Regular cardiac myocyte (primary cell): ENCODE measurements at places on chromosomes 7 and 10. TPM values are rescaled to one million over a fixed set of nuclear protein-coding genes. Genes with fewer than 3 reads are reported as not detected.

Gene NFKB2
- 16.5 and 17.5 TPM in 2 replicates for total RNA-seq

Gene SRGN
- total RNA-seq: 1,466 and 2,025 TPM in 2 replicates

Gene VAX1
- total RNA-seq: not detected in 2 replicates

Gene NUDCD3
- total RNA-seq: 74.1 and 77.6 TPM in 2 replicates

Gene DGKB
- 0.56 and 0.58 TPM in 2 replicates for total RNA-seq

Gene OR13A1
- total RNA-seq: not detected in 2 replicates

Gene ADO
- total RNA-seq: 19.4 and 25.9 TPM in 2 replicates

Gene SPAM1
- not detected in 2 replicates for total RNA-seq

Gene TNS3
- total RNA-seq: 19.0 and 74.7 TPM in 2 replicates

Gene VWDE
- 0.19 TPM in 1 of 2 replicates, not detected in the other for total RNA-seq

Gene LRGUK
- total RNA-seq: 0.28 and 0.38 TPM in 2 replicates

Gene ZNF746
- 13.2 and 19.7 TPM in 2 replicates for total RNA-seq

Gene SMKR1
- not detected in 2 replicates for total RNA-seq

Gene OR2A1
- total RNA-seq: under 0.01 TPM in 1 of 2 replicates, not detected in the other

Gene CPA5
- not detected in 2 replicates for total RNA-seq

Gene MSS51
- 1.2 and 2.3 TPM in 2 replicates for total RNA-seq

Gene PANK1
- 6.7 and 10.1 TPM in 2 replicates for total RNA-seq

Gene SLC26A4
- 1.7 and 10.2 TPM in 2 replicates for total RNA-seq

Gene PIK3AP1
- total RNA-seq: 0.85 TPM in 1 of 2 replicates, not detected in the other

Gene NPSR1
- total RNA-seq: not detected in 2 replicates

Gene GET4
- 18.3 and 26.1 TPM in 2 replicates for total RNA-seq

Gene PKD2L1
- not detected in 2 replicates for total RNA-seq

Gene MBL2
- not detected in 2 replicates for total RNA-seq

Gene ITIH5
- 0.19 and 1.4 TPM in 2 replicates for total RNA-seq

Gene EGR2
- total RNA-seq: 0.58 and 5.9 TPM in 2 replicates

Gene LRIT1
- not detected in 2 replicates for total RNA-seq

Gene PTF1A
- total RNA-seq: not detected in 2 replicates

Gene EPO
- not detected in 2 replicates for total RNA-seq

Gene ETV1
- 14.1 and 16.7 TPM in 2 replicates for total RNA-seq

Gene SFMBT2
- 0.19 and 0.28 TPM in 2 replicates for total RNA-seq

Gene PLOD3
- total RNA-seq: 58.9 and 84.0 TPM in 2 replicates

Gene AZGP1
- not detected in 2 replicates for total RNA-seq

Gene CCDC146
- 0.77 and 2.5 TPM in 2 replicates for total RNA-seq

Gene CALHM3
- not detected in 2 replicates for total RNA-seq

Gene SCD
- total RNA-seq: 77.3 and 96.7 TPM in 2 replicates

Gene LIPK
- not detected in 2 replicates for total RNA-seq

Gene FLNC
- 176 and 417 TPM in 2 replicates for total RNA-seq

Gene EEF1AKMT2
- 19.4 and 29.7 TPM in 2 replicates for total RNA-seq

Gene XPNPEP1
- total RNA-seq: 124 and 135 TPM in 2 replicates

Gene AHCYL2
- total RNA-seq: 4.6 and 10.1 TPM in 2 replicates

Gene MUC12
- total RNA-seq: 0.19 TPM in 1 of 2 replicates, not detected in the other
